ENCODE measurements at places on chromosomes 5 and 9. TPM values are rescaled to one million over a fixed set of nuclear protein-coding genes. Genes with fewer than 3 reads are reported as not detected.

GRCh38 chr9:124452326-124452725 lies 2.1 kb downstream of the ADGRD2 start:
- DNase-seq, result no peak

GRCh38 chr9:114811966-114812636 lies 6.3 kb upstream of the TNFSF15 start:
- no peak for DNase-seq

DNA sequence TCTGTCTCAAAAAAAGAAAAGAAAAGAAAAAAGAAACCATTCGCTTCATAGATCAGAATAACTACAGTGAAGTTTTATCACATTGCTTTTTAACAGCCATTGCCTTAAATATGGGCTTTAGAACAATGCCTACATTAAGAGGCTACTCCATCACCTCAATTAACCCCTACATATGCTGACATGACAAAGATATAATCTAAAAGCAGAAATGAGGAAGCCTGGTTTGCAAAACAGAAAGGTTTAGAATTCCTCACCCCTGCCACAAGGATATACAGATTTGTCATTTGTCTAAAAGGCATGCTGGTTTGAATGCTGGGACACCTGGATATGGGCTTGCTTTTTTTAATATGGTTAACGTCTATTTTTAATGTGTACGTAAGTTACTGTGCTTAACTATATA lies 1353.0 kb upstream of the C9orf72 start:
- no peak for DNase-seq

- DNase-seq, result no peak
Measured at GRCh38 chr5:138651767-138652117, 76.5 kb upstream of the HSPA9 start.

DNA sequence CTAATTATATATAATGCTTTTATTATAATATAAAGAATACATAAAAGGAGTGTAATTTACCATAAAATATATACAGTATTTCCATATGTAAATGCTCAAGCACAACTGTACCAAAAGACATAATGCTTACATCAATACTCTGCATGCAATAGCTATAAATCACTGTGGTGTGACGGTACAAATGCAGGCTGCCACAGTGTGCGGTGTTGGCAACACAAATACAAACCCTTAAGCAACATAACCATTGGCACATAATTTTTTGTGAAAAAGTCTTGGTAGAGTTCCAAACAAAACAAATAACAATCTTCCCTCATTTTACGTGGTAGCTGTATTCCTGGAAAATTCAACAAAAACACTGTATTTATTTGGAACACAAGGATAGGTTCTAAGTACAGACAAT lies 1.9 kb upstream of the SHISAL2B start:
- DNase-seq, result no peak

DNA sequence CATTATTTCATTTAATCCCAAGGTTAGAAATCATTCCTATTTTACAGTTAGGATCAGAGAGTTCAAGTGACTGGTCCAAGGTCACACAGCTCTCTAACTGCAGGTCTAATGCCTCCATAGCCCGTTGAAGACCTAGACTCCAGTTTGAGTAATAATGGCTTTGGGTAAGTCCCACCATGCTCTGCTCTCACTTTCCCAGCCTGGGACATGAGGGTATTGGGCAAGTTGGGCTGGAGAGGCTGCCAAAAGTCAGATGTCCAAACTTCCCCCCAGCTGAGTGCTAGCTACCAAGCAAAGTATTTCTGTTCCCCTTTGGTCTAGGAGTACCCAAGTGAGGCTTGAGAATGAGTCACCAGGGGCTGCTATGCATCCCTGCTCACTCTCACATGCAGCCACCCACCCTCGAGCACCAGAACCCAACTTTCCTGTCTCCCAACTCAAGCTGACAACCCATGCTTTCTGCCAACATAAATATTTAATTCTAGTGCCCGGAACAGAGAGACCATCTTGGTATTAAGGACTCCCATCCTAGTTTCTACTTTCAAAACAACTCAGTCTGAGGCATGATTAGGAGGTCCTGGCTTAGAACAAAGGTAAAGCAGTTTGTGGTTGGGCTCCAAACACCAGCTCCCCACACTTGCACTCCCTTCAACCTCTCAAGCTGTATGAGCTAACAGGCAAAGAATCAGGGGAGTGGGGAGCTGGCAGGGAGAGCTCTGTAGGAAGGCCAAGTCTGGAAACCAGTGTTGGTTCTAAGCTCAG lies 236.5 kb upstream of the TRIM32 start:
- DNase-seq, result peak; percentile 75

DNA sequence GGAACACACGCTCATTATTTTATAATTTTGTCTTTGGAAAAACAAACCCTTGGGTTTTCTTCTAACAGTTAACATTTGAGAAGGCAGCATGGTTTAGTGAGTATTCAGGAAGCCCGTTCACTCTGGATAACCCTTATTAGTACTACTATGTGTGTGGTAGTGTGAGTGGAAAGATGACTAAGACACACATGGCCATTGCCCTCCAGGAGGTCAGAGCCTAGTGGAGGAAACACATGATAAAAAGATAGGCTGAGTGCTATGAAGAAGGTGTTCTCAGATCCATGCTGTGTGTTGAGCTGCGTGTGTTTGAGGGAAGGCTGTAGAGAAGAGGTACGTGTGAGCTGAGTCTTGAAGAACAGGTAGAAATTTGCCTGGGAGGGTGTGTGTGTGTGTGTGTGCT lies 8.4 kb downstream of the C5orf47 start:
- DNase-seq, result no peak

The EDIL3 gene
- 101 TPM for total RNA-seq

GRCh38 chr9:85534340-85534739 lies 207.4 kb downstream of the AGTPBP1 start:
- no peak for DNase-seq

DNA sequence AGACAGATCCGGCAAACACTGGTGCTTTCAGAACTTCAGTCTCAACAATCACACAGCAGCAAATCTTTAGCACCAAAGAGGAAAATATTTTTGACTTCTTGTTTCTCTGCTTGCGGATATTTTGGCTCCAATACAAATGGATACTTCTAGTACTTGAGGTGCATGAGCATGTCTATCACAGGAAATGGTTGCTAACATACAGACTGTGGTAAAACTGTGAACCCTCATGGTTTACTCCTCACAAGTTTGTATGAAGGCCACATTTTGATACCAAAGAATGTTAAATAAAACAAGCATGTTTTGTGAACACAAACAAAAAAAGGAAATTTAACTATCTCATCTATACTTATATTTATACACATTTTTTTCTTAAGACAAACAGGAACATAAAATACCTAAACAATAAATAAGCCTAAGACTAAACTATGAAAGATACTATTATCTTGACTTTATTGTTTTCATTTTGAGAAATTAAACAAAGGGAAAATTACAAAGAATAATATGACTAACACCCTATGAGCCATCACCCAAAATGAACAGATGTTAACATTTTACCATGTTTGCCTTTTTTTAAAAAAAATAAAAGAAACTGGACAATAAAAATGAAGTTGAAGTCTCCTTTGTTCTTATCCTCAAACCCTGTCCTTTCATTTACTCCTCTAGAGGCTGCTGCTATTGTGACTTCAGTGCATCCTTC lies 135.0 kb upstream of the LHFPL2 start:
- DNase-seq, result no peak

The ALDH1A1 gene
- not detected for total RNA-seq

The GFI1B gene
- total RNA-seq, result not detected

The DRD1 gene
- total RNA-seq, result 0.18 TPM

DNA sequence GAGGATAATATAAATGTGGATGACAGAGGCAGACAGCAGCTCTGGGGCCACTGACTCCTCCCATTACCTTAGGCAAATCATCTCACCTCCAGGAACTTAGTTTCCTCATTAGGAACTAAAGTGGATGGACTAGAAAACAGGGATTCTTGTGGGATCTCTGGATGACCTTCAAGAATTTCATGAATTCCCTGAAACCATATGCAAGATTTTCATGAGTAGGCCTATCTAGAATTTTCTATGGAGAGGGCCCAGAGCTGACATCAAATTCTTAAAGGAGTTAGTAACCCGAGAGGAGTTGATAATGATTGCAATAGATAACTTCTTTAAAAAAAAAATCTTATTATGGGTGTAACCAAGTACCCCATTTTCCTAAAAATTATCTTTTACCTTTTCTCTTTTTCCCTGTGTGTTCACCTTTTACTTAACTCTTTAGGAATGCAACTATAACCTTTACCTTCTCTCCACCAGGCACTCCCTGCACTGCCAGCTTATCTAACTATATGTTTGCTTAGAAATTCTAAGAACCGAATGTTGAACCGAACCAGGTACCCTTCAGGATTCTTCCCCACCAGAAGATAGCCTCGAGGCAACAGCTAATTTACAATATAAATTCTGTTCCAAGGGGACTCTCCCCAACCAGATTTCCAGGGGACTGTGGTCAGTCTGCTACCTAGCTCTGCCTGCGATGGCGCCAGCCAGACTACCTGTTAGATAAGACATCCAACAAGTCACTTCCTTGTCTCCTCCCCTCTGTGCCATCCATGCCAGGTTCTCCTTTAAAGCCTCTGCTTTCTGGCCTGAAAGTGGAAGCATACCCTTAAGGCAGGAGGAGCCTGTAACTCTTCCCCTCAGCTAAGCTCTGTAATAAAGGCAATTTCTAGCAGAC lies 86.0 kb downstream of the GCNT4 start:
- peak; percentile 16 for DNase-seq

DNA sequence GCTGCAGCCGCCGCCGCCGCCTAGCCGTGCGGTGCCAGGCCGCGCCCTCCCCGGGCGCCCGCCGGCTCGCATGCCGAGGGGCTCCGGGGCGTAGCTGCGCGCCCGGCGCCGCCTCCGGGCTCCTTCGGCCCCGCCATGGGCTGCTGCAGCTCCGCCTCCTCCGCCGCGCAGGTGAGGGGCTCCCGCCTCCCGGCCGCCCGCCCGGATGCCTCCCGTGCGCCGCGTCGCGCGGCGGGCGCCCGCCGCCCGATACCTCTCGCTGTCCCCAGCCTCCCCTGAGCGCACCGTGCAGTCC lies 230 bp downstream of the SLC44A1 start:
- no peak for DNase-seq

The ISL1 gene
- total RNA-seq, result not detected

The INSL4 gene
- not detected for total RNA-seq

The LCP2 gene
- not detected for total RNA-seq

The PCDHGB6 gene
- 2.8 TPM for total RNA-seq

DNA sequence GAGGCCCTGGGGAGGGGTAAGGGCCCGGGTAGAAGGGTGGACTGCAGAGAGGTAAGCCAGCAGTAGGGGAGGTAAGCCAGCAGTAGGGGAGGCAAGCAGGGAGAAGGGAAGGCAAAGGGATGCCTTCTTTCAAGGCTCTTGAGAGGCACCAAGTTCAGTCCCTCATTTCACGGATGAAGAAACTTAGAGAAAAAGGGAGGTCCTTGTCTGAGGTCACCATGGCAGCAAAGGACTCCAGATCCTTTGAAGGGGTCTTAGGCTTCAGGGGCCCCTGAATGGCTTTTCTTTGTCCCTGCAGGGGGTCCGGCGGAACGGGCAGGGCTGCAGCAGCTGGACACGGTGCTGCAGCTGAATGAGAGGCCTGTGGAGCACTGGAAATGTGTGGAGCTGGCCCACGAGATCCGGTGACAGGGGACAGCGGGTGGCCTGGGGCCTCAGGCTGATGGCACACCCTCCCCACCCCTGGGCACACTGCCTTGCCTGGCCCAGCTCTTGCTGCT lies 42.6 kb downstream of the RGS3 start:
- DNase-seq, result no peak

The LRRC19 gene
- not detected for total RNA-seq

The ATP10B gene
- total RNA-seq, result not detected

DNA sequence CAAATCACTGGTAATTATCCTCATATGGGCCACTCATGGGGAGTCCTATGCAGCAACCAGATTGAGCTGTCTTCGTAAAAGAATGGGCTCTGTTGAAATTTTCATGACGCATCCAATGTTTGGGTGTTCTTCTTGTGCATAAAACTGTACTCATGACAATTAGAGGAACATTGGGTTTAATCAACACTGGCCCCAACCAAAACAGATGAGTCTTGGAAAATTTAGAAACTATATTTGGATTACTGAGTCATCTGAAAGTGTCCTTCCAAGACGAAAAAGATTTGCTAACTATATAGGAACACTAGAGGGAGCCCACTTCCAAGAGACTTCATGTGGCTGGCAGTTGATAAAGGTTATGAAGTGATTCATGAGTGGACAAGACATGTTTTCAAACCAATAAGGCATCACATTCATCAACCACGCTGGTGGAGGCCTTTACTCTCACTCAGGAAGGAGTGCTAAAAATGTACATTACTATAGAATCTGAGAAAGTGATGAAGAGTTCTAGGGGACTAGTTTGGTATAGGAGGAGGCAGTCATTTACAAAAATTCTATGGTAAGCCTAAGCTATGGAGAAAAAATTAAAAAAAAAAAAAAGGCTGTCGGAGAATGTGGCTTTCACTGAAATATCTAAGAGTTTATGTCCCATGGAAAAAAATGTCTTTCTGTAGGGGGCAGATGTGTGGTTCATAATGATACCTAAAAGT lies 313.5 kb downstream of the PRDM9 start:
- DNase-seq, result peak; percentile 1

DNA sequence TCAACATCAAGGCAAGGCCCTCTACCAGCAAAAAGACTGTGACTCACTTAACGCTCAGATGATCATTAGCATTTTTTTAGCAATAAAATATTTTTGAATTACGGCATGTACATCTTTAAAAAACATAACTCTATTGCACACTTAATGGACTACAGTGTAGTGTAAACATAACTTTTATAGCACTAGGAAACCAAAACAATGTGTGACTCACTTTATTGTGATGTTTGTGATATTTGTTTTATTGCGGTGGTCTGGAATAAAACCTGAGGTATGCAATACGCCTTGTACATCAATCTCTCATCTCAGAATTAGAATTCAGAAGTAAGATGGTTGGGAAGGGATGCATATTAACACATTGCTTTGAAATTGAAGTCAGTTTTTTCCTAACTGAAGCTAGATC lies 106.9 kb upstream of the PTCH1 start:
- DNase-seq, result no peak

GRCh38 chr5:31620026-31620425 lies 18.9 kb upstream of the PDZD2 start:
- no peak for DNase-seq

- DNase-seq, result no peak
Measured at GRCh38 chr9:128118472-128118857, 9.1 kb downstream of the PTGES2 start.

The BHMT gene
- not detected for total RNA-seq

DNA sequence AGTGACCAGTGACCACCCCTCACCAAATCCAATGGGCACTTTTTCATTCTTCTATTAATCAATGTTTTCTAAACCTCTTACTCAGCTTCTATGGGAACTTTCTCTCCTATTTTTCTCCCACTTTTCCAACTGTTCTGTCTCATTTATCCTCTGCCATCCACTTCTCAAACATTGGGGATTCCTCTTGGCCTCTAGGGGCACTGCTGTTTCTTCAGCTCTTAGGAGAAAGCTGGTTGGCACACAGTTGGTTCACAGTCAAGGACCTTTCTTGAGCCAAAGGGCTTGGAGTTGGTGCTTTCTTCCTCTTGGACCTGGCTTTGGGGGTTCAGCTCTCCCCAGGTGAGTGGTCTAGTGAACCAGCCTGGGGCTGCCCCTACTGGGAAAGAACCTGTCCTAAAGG lies 112.2 kb upstream of the LHFPL2 start:
- no peak for DNase-seq

Measured in IMR-90 (cell line).